ENCODE measurements at places on chromosomes 16 and 17.

DNA sequence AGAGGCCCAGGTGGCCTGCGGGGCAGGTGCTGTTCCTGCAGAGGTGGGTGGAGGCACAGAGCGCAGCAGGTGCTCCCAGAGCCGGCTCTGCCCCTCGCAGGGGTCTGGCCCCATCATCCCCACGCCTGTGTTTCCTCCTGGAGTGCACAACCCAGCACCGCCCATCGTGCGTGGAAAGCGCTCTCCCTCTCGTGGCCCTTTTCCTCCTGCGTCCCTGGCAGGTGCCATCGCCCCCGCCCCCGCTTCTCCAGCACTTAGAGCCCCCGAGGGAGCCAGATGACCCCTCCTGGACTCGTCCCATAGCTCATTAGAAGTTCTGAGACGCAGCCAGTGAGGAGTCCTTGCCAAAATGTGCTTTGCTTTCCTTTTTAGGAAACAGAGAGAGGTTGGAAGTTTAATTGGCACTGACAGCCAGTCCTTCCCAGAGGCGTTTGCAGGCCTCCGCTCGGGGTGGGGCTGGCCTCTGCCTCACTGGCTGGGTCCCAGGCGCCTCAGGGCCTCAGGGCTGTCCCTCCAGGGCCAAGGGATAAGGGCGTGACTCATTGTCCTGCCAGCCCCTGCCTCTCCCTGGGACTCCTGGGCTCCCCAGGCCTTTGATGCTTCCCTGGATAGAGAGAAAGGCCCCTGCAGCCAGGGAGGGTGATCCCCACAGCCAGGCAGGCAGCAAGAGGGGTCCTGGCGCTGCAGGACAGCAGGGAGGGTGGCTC is 32.2 kb upstream of the CHMP6 start:
- DNase-seq: no peak

- DNase-seq: no peak
Observed at GRCh38 chr17:73432624-73433190, 120.9 kb upstream of the CDC42EP4 start.

- no peak for DNase-seq
Observed at GRCh38 chr16:65728652-65729051, 606.8 kb upstream of the CDH11 start.

GRCh38 chr17:80460429-80460834 is 16.0 kb downstream of the NPTX1 start:
- no peak for DNase-seq

- DNase-seq: no peak
Observed at GRCh38 chr16:4273858-4274311, 1.1 kb upstream of the TFAP4 start.

DNA sequence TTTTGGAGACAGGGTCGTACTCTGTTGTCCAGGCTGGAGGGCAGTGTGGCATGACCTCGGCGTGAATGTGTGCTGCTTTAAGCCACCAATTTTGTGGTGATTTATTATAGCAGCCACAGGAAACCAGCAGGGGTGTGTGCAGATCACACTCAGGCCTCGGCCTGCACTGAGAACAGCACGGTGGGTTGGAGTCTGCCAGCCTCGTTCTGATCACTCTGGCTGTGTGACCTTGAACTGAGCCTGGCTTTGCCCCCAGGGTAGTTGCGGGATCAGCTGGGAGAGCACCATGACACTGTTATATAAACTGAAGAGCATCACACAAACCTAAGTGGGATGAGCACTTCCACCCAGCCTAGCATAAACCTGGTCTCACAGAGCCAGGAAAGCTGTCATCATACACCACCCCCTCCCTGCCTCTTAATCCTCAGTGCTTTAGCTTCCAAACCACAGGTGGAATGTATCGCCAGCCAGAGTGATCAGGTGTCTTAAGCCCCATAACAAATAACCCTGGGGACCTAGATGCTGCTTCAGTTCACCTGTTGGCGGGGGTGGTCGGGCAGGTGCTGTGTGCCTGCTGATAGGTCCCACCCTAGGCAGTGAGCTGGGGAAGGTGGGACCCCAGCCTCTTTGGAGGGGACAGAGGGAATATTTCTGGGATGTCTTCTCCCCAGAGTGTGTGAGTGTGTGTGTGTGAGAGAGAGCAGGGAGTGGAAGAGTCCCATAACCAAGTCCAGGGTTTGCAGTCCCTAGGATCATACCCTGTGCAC is 28.6 kb upstream of the NDRG4 start:
- DNase-seq: no peak

- DNase-seq: peak; percentile 29
Observed at GRCh38 chr17:63446753-63447470, 806 bp upstream of the CYB561 start.

DNA sequence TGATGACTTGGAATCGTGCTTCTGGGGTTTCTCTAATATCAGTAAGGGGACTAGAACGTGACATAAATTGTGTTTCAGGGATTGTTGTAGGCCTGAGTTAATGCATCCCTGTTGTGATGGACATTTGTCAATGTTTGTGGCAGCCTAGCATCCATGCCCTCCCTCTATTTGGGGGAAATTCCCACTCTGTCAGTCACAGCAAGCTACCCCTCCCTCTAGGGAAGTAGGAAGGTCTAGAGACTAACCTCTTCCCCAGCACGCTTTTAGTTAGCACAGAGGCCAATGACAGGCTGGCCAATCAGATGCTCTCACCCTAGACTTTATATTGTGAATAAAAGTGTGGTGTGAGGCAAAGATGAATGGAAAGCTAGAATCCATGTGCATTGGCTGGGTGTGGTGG is 32.4 kb upstream of the NF1 start:
- no peak for DNase-seq

- DNase-seq: no peak
Observed at GRCh38 chr16:72142476-72142875, 29.5 kb downstream of the PMFBP1 start.

DNA sequence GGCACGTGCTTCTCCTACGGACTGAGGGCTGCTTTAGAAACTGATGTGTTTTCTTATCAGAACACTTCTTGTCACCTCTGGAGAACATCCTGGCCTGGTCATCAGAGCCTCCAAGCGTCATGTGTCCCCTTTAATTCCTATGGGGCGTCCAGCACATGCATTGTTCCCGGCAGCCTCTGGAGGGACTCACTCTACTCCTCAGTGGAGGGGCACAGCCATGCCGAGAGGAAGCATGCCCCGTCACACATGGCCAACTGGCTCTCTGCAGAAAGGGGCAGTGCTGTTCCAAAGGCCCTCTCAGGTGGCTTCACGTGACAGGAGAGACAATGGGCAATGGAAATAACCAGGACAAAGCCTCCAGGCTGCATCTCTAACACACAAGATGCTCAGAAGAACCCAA is 31.8 kb downstream of the CDRT15L2 start:
- DNase-seq: no peak

GRCh38 chr16:84483882-84484565 is 20.4 kb downstream of the MEAK7 start:
- DNase-seq: no peak

GRCh38 chr16:84096447-84097005 is 20.2 kb downstream of the MBTPS1 start:
- DNase-seq: no peak

- no peak for DNase-seq
Observed at GRCh38 chr17:49016775-49017463, 19.7 kb downstream of the IGF2BP1 start.

DNA sequence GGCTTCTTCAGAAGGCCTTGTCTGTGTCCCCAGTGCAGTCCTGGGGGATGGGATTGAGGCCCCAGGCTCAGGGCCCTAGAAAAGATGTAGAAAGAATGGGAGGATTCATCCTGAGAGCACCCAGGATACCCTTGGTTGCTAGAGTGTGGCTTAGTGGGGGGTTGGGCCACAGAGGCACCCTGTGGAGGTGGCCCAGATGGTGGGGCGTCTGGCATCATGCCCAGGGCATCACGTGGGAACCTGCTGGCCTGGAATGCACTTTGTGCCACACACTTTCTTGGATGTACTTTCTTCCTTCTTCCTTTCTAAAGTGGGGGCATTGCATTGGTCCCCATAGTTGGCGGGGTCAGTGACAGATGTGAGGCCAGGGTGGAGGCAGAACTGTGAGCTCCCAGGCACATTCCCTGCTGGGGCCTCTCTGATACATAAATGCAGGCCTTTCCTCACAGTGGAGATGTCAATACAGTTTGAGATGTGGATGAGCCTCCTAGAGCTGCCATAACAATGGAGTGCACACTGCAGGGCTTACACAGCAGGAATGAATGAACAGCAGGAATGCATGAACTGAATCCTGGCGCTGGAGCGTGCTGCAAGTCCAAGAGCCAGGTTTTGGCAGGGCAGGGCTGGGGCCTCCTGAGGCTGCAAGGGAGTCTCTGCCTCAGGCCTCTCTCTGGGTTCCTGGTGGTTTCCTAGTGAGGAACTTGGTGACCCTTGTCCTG is 43.3 kb downstream of the MGAT5B start:
- DNase-seq: no peak

DNA sequence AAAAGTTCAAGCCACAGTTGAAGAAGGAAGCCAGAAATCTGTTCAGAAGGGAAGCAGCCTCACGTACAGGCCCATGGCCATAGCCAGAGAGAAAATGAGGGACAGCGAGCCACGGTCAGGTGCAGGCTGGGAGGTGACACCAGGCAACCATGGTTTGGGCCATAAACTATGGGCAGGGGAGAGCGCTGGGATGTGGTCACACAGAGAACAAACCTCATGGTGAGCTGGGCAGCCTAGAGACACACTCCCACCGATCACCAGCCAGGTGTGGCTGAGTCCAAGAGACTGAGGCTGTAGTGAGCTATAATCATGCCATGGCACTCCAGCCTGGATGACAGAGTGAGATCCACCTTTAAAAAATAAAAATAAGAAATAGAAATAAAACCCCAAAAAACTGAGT is 76.5 kb downstream of the NETO2 start:
- DNase-seq: no peak

GRCh38 chr17:21042458-21043295 is at the start of gene USP22:
TSS of gene USP22 (minus strand) at chr17:21043011. CDS start at chr17:21042835, 176 bp downstream.
- DNase-seq: no peak

- no peak for DNase-seq
Observed at GRCh38 chr17:9802294-9802693, 10.9 kb upstream of the DHRS7C start.

DNA sequence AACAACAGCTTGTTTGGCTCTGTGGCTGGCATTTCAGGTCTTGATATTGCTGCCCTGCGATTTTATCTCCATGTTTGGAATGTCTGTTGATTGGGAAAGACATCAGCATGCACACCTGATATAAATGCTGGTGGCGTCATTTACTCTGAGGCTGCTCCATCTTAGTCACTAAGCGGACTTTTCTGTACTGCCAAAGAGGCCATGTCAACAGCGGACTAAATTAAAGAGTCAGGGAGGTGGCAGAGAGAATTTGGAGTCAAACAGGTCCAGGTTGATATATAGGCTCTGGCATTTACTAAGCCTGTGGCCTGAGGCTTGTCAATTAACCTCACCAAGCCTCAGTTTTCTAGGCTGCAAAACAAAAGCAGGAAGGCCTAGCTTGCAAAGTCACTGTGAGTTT is 6.2 kb downstream of the RBFOX1 start:
- DNase-seq: no peak

- DNase-seq: no peak
Observed at GRCh38 chr17:47934856-47935255, 6.5 kb upstream of the PNPO start.

- no peak for DNase-seq
Observed at GRCh38 chr16:29139261-29139802, 154.5 kb downstream of the LAT start.

DNA sequence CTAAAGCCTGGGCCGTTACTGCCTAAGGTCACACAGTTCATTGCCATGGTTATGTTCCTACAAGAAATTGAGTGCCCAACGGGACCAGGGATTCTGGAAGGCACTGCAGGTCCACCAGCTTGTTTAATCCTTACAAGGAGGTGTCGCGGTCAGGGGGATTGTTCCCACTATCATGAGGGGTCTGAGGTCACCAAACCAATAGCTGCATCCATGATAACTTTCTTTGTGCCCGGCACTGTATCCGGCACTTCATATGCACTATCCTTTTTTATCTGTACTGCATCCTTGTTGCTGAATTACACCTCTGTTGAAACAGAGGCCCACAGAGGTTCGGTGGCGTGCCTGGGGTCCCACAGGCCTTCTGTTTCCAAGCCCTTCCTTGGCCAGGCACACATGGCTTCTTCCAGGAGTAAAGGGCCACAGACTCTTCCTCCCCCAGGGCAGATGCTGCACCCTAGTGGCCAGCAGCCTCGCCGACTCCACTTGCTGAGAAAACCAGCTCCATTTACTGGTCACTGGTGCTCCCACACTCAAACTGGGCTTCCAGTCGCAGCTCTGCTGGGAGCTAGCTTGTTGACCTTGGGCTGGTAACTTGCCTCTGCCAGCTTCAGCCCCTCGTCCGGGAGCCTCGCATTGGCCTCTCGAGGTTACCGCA is 82.0 kb upstream of the PLCG2 start:
- no peak for DNase-seq

GRCh38 chr17:31663576-31663975 is 195.5 kb downstream of the COPRS start:
- no peak for DNase-seq
